ENCODE measurements at places on chromosomes 3 and 15.

GRCh38 chr3:99780749-99781148 is 36.9 kb upstream of the CMSS1 start:
- DNase-seq: no peak

DNA sequence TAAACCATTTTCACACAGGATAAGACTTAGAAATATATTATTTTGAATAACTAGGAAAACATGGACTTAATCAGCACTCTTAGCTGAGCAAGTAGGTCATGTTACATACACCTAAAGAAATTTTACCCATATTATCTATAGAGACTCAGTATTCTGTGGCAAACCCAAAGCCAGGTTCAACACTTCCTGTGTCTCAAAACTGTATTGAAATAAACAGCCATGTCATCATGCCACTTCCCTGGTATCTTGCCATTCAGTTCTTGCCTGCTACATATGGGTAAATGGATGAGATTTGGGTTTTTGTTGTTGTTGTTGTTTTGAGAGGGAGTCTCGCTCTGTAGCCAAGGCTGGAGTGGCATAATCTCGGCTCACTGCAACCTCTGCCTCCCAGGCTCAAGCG is 141.5 kb upstream of the PLXND1 start:
- no peak for DNase-seq

- no peak for DNase-seq
Observed at GRCh38 chr15:83284559-83285283, at the start of gene BNC1. BNC1 (minus strand) TSS chr15:83284664; CDS start chr15:83284628, 36 bp downstream.

GRCh38 chr3:76694063-76694462 is 345.8 kb upstream of the ROBO2 start:
- DNase-seq: no peak

- DNase-seq: no peak
Observed at GRCh38 chr3:192332386-192333291, 394.7 kb downstream of the FGF12 start.

- DNase-seq: peak; percentile 83
Observed at GRCh38 chr3:47227678-47228077, 54.9 kb downstream of the KIF9 start.

DNA sequence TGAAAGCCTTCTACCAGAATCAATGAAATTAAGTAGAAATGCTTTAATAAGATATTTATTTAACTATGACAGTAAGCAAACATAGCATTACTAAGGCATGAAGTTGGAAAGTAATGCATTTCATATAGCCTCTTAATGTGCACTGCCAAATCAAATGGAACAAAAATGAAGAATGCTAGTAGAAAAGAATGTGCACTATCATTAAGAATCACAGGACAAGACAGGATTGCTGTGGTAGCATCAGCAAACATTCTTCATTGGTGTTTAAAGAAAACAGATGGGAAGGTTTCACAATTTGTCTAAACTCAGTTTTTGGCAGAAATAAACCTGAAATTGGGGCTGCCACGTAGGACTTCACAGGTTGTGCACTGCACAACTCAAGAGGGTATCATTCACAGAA is 168.9 kb downstream of the CNTN3 start:
- no peak for DNase-seq

DNA sequence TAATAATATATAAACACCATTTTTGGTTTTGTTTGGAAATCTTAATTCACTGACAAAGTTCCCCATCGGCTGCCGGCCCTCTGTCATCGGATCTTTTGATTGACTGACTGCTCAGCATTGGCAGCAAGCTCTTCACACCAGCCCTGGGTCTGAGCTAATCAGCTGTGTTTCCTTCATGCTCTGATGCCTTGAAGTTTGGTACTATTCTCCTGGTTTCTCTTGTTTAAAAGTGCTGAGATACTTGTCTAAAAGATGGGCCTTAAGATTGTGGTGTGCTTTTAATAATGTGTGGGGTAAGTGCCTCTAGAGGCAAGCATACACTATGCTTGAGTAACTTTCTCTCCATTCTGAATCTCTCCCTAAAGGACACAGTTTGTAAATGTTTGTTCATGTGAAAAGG is 415.5 kb upstream of the TPRG1 start:
- DNase-seq: no peak

DNA sequence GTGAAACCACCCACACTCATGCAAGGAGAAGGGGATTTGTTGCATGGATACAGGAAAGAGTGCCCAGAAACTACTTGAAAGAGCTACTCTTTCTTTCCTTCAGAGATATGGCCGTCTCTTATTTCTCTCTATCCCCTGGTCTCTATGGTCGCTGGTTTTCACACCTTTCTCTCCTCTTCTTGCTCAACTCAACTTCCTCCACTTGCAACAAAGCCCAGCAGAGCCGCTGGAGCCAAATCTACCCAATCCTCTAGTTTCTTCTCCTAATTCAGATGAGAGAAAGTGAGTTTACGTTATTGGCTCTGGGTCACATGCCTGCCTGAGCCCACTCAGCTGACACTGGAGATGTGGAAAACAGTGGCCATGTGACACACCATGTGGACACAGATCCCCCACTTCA is 215.2 kb downstream of the OSBPL10 start:
- DNase-seq: no peak

DNA sequence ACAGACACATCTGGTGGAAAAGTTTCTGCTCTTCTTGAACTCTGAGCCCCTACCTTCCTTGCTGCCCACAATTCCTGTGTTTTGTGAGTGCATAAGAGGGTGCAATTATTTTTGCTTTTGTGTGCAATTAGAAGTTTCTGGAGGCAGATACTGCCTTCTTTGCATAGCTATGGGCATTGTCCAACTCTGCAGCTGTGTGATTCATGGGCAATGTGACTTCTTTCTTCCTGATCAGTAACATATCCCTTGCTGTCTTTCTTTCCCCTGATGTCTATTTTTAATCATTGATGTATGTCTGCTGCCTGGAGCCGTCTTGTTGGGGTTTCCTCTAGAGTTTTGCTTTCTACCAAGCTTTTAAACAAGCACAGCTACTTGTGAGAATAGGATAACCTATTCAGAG is 321.6 kb upstream of the CHRM5 start:
- no peak for DNase-seq

- DNase-seq: no peak
Observed at GRCh38 chr3:8246070-8246469, 255.6 kb upstream of the LMCD1 start.

- no peak for DNase-seq
Observed at GRCh38 chr15:50150349-50150748, 31.3 kb upstream of the ATP8B4 start.

DNA sequence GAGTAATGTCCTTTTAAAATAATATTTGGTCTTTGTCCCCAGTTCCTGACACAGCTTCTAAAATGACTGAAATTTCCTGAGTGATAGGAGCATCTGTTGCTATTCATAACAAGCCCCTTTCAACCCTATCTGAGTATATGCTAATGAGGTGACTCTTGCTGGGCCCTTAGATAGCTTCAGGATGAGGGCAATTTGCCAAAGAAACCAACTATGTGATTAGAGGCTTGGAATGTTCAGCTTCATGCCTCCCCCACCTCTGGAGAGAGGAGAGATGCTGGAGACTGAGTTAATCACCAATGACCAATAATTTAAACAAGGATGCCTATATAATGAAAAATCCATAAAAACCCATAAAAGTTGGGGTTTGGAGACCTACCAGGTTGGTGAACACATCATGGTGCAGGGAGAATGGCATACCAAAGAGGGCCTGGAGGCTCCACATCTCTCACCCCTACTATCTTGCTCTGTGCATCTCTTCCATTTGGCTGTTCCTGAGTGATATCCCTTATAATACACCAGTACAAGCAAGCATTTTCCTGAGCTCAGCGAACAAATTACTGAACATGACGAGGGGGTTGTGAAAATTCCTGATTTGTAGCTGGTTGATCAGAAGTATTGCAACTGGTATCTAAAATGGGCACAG is 189.2 kb downstream of the ECT2 start:
- DNase-seq: no peak

DNA sequence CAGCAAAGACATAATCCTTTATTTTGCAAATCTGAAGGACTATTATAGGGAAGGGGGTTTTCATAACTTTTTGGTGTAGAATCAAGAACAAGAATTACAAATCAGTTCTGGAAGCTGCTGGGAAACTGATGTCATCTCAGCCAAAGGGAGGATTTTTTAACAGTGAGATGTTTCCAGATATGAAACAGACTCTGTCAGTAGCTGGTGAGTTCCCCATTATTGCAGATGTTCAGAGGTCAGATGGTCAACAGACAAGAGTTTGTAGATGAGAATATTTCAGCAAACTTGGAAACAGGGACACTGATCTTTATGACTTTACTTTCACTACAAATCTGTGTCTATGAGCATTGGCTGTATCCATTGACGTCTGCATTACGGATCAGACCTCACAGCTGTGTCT is 71.9 kb upstream of the LPP start:
- DNase-seq: peak; percentile 46

- DNase-seq: no peak
Observed at GRCh38 chr3:134839422-134839821, 44.4 kb downstream of the EPHB1 start.
